Esophagus squamous epithelium (tissue), 5 donors: ENCODE measurements at places on chromosomes 7 and 10. TPM values are rescaled to one million over a fixed set of nuclear protein-coding genes. Genes with fewer than 3 reads are reported as not detected.

The BAMBI gene
- 6.8 TPM for total RNA-seq

The TDRD1 gene
- not detected for total RNA-seq

The MMRN2 gene
- 18.1 TPM for total RNA-seq

The PLCE1 gene
- total RNA-seq, result 3.4 TPM

DNA sequence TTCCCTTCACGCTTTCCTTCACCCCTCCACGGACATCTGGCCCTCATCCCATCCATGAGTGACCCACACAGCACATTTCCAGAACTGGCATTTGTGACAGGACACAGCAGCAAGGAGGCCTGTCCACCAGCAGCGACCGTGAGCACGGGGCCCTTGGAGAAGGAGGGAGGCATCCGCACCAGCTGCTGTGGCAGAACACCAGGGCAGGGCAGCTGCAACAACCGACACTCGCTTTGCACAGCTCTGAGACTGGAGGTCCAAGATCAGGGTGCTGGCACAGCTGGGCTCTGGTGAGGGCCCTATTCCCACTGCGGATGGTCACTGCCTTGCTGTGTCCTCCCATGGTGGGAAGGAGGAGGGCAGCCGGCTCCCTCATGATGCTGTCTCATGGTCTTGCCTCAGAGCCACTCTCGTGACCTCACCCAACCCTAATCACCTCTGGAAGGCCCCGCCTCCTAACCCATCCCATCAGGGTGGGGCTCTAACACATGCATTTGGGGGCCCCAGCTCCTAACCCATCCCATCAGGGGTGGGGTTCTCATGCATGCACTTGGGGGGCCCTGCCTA is 36.7 kb downstream of the PTPRN2 start:
- no peak overlapping the region for H3K4me3 ChIP-seq
- H3K36me3 ChIP-seq, result no peaks in the 10 kb centered on the region
- DNase-seq, result no peak
- no peaks in the 10 kb centered on the region for H3K4me1 ChIP-seq

DNA sequence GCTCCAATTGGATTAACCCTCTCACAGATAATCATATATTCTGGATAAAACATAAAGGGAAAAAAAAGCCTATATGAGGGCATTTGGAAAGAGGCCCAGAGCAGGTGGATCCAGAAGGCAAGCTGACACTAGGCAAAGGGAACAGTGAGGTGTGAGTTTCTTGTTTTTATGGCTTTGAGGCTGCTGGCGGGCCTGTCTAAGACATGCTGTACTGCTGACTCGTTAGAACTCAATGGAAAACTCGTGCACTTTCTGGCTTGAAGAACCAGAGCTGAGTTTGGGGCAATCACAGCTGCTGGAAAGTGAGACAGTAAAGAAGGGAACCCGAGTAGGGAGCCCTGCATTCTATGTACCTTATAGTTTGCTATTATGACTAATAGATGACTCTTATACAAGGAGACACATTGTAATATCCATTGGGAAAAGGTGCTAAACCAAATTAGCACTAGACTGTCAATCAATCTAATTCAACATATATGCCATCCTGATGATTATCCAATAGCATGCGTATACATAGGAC is 637.1 kb downstream of the GATA3 start:
- H3K36me3 ChIP-seq, result no peaks in the 10 kb centered on the region
- H3K4me3 ChIP-seq, result no peak overlapping the region
- H3K27me3 ChIP-seq, result no peaks in the 10 kb centered on the region
- DNase-seq, result no peak

The TMEM139 gene
- total RNA-seq, result not detected

GRCh38 chr10:97647556-97647955 is 7.1 kb downstream of the PI4K2A start:
- no peak for DNase-seq
- H3K27ac ChIP-seq, result peak overlapping the region; percentile 58
- no peak overlapping the region for H3K4me3 ChIP-seq
- no peaks in the 10 kb centered on the region for H3K27me3 ChIP-seq

DNA sequence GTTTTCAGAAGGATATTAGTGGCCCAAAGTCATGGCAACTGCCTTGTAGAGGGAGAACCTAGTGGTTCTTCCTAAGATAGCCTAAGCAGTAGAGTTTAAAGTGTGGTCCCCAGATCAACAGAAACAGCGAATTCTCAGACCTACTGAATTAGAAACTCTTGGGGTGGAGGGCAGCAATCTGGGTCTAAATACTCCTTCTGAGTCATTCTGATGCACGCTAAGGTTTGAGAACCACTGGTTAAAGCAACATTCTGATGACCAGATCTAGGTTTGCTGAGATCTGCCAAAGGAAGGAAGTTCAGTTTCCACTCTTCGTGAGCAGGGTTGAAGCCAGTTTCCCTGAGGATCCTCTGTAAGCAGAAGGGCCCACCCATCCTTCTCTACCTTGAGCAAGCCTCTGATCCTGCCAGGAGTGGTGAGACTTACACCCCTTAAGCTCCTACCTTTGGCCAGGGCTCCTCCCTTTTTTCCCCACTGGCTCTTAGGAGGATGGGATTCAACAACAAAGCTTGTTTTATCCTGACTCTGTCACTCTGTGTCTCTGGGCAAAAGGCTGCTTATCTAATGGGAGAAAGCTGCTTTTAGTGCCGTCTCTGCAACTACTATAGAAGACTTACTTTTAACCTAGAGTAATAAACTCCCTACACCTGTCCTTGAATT is 26.8 kb upstream of the TRUB1 start:
- H3K4me1 ChIP-seq, result no peaks in the 10 kb centered on the region
- H3K27ac ChIP-seq, result no peak overlapping the region
- H3K27me3 ChIP-seq, result no peaks in the 10 kb centered on the region

GRCh38 chr10:54139819-54140428 is 661.1 kb downstream of the PCDH15 start:
- no peak for DNase-seq
- H3K36me3 ChIP-seq, result no peaks in the 10 kb centered on the region
- H3K4me1 ChIP-seq, result no peaks in the 10 kb centered on the region

GRCh38 chr7:77661816-77662215 is 34.4 kb upstream of the RSBN1L start:
- no peak overlapping the region for H3K4me3 ChIP-seq
- H3K36me3 ChIP-seq, result peaks cover 25% of the 10 kb centered on the region
- no peaks in the 10 kb centered on the region for H3K4me1 ChIP-seq
- no peak overlapping the region for H3K27ac ChIP-seq
- H3K27me3 ChIP-seq, result no peaks in the 10 kb centered on the region

DNA sequence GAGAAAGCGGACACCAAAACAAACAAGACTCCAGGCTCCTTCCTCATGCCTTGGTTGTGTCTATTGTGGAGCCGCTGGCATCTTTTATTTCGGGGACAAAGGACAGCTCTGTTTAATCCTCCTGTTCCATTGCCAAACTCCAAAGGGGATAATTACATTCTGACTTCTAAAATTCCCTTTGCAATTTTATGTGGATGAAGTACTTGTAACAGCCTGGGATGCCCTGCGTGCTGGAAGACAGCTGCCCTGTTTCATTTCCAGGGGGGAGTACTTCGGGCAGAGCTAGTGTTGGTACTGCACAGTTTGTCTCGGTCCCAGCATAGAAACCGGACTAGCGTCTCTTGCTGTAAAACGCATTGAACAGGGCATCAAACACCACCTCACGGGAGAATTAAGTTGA is 90.9 kb downstream of the BAMBI start:
- no peak overlapping the region for H3K27ac ChIP-seq
- no peaks in the 10 kb centered on the region for H3K36me3 ChIP-seq
- no peak overlapping the region for H3K4me3 ChIP-seq
- H3K4me1 ChIP-seq, result no peaks in the 10 kb centered on the region

The CNPY1 gene
- total RNA-seq, result not detected

DNA sequence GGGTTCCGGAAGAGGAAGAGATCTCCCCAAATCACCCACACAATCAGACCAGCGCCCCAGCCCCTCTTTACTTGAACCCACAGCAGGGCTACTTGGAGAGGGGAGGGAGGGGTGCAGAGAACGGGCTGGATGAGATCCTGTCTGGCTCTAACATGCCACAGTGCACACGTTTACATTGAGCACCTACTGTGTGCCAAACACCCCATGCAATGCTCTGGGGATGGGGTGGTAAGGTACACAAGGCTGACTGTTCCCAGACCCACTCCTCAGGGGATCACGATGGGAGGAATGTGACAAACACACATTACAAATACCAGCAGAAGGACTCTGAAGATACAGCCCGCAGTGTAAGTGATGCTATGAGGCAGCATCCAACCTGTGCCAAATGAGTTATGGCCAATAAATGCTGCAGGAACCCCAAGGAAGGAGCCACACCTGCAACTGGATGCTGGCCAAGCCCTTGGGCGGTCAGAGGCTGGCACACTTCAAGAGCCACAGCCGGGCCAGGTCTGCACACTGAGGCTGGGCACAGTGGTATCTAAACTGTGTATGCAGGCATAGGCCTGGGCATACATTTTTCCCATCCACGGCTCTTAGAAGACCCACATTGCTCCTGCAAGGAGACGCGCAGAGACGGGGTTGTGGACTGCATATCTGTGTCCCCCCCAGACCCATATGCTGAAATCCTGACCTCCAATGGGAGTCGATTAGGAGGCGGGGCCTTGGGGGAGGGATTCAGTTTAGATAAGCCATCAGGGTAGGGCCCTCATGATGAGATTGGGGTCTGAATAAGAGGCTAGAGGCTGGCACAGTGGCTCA is 6.4 kb downstream of the SPOCK2 start:
- DNase-seq, result no peak
- no peak overlapping the region for H3K27ac ChIP-seq
- no peaks in the 10 kb centered on the region for H3K27me3 ChIP-seq

DNA sequence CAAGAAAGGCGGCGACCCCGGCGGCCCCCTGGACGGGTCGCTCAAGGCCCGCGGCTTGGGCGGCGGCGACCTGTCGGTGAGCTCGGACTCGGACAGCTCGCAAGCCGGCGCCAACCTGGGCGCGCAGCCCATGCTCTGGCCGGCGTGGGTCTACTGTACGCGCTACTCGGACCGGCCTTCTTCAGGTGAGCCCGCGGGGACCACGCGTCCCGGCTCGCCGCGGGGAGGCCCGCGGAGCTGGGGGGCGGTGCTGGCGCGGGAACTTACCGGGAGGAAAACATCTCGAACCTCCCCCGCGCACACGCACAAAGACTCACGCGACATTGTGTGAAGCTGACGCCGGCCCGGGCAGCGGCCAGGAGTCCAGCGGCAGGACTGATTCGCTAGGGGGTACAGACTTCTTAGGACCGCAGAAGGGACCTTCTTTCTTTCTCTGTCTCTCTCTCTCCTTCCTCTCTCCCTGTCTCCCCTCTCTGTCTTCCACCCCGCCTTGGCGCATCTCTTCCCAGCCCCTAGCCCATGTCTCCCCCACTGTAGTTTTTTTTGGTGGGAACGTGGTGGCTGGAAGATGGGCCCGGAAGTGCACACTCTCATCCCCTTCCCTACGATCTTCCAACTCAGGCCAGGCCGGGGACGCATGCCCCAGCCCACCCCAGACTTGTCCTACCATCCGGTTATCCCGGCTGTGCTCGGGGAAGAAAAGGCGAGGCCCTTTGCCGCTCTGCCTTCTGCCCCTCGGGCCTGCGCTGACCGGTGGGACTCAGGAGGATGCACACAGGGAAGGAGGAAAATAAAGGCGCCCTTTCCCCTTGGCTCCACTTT is 1.2 kb downstream of the EN2 start:
- peak overlapping the region; percentile 61 for H3K4me3 ChIP-seq
- no peak for DNase-seq

The SLC13A1 gene
- not detected for total RNA-seq

The SPDYE8 gene
- total RNA-seq, result not detected

GRCh38 chr7:40324914-40325313 is 190.1 kb downstream of the SUGCT start:
- no peaks in the 10 kb centered on the region for H3K4me1 ChIP-seq
- H3K4me3 ChIP-seq, result no peak overlapping the region
- no peaks in the 10 kb centered on the region for H3K36me3 ChIP-seq

DNA sequence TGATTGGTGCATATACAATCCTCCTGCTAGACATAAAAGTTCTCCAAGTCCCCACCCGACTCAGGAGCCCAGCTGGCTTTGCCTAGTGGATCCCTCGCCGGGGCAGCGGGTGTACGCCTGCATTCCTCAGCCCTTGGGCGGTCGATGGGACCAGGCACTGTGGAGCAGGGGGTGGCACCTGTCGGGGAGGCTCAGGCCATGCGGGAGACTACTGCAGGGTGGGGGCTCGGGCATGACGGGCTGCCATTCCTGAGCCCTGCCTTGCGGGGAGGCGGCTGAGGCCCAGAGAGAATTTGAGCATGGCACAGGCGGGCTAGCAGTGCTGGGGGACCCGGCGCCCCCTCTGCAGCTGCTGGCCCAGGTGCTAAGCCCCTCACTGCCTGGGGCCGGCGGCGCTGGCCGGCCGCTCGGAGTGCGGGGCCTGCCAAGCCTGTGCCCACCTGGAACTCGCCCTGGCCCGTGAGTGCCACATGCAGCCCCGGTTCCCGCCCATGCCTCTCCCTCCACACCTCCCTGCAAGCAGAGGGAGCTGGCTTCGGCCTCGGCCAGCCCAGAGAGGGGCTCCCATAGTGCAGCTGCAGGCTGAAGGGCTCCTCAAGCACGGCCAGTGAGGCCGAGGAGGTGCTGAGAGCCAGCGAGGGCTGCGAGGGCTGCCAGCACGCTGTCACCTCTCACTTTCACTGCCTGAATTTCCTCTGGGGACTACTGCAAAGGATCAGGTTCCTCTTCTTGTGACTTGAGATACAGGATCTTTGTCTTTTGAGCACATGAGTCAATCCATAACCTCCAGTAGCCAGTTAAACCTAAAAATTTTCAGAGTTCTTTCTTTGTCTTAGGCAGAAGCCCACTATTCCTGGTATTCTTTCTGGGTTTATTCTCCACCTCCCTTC is 25.1 kb upstream of the ELOVL3 start:
- no peaks in the 10 kb centered on the region for H3K27me3 ChIP-seq
- H3K36me3 ChIP-seq, result no peaks in the 10 kb centered on the region
- peaks cover 9% of the 10 kb centered on the region for H3K4me1 ChIP-seq
- H3K27ac ChIP-seq, result no peak overlapping the region
- H3K4me3 ChIP-seq, result no peak overlapping the region
- DNase-seq, result no peak

GRCh38 chr7:139488810-139489209 is 5.3 kb upstream of the KLRG2 start:
- peaks cover 6% of the 10 kb centered on the region for H3K4me1 ChIP-seq
- no peak overlapping the region for H3K4me3 ChIP-seq
- H3K36me3 ChIP-seq, result no peaks in the 10 kb centered on the region
- H3K27me3 ChIP-seq, result no peaks in the 10 kb centered on the region
- H3K27ac ChIP-seq, result no peak overlapping the region

The HIPK2 gene
- total RNA-seq, result 30.8 TPM

DNA sequence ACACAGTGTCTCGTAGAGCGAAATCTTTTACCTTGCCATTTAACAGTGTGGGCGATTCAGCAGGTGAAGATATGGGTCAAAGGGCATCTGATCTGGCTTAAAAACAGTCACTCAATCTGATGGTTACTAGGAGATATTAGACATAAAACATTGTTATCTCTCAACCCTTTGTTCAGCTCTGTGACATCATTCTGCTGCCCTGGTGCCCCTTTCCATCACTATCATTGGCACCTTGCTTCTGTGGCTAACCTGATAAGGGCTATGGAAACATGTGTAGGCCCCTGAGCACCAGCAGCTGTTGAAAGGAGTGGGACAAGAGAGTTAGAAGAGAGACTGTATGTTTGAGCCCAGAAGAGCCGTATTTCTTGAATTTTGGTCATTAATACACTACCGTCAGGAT is 650.3 kb downstream of the PHTF2 start:
- no peaks in the 10 kb centered on the region for H3K4me1 ChIP-seq
- DNase-seq, result no peak
- H3K27ac ChIP-seq, result no peak overlapping the region
- H3K4me3 ChIP-seq, result no peak overlapping the region

- H3K4me3 ChIP-seq, result no peak overlapping the region
- no peak overlapping the region for H3K27ac ChIP-seq
- peaks cover 7% of the 10 kb centered on the region for H3K4me1 ChIP-seq
Measured at GRCh38 chr10:25082276-25083204, 66.1 kb downstream of the THNSL1 start.
